ENCODE measurements at places on chromosomes 16 and 17.

DNA sequence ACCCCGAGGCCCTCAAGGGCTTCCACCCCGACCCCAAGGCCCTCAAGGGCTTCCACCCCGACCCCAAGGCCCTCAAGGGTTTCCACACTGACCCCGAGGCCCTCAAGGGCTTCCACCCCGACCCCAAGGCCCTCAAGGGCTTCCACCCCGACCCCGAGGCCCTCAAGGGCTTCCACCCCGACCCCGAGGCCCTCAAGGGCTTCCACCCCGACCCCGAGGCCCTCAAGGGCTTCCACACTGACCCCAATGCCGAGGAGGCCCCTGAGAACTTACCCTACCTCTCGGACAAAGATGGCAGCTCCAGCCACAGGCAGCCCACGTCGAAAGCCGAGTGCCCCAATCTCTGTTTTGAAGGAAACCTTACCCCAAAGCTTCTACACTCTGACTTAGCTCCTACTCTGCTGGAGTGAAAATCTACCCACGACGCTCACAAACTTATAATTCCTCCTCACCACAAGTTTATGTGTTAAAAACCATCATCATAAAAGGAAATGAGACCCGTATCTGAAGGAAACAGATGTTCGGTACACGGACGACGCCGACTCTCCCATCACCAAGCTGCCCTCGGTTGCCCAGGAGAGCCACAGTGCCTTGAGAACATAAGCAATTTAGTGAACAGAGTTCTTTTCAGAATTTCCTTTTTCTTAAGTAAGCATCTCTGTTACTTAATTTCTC lies 61.2 kb upstream of the RPH3AL start:
- no peak for DNase-seq

GRCh38 chr16:30018731-30019158 lies 4.3 kb upstream of the C16orf92 start:
- DNase-seq: no peak

- DNase-seq: no peak
These were observed 5.0 kb downstream of the CYBC1 start for GRCh38 chr17:82445542-82445941.

GRCh38 chr16:68776821-68777485 lies 39.9 kb downstream of the CDH1 start:
- no peak for DNase-seq

- DNase-seq: no peak
These were observed 24.3 kb downstream of the STAT3 start for GRCh38 chr17:42363767-42364585.

DNA sequence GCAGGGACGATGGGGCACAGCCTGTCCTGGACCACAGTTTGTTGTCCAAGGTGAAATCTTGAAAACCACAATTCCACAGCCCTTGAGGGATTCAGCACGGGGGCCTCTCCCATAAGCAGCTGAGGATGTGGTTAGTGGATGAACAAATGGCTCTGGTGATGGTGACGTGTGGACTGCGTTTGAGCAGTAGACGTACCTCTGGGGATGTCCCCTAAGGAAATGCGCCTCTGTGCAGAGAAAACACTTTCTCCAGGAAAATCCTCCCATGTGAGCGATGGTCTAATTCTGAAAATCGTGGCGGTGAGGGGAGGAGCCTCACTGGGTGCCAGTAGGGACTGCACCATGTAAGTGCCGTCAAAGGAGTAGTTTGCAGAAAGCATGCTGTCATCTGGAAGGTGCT lies 2.7 kb upstream of the SEPTIN12 start:
- no peak for DNase-seq

DNA sequence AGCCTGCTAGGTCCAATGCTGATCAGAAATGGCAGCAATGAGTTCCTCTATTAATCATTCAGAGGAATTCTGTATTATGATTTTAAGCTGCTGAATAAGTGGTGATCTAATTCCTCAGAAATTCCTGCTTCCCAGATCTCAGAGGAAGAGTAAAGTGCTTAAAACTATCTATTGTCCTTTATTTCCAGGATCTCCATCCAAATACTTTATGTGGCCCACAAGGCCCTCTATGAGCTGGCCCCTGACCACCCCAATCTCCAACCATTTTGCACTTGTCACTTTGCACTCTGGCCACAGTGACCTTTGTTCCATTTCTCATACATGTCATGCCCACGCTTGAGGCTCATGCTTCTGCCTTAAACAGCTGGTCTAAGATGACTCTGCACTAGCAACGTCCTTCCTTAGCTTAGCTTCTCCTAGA lies 93.7 kb downstream of the CA10 start:
- DNase-seq: no peak

DNA sequence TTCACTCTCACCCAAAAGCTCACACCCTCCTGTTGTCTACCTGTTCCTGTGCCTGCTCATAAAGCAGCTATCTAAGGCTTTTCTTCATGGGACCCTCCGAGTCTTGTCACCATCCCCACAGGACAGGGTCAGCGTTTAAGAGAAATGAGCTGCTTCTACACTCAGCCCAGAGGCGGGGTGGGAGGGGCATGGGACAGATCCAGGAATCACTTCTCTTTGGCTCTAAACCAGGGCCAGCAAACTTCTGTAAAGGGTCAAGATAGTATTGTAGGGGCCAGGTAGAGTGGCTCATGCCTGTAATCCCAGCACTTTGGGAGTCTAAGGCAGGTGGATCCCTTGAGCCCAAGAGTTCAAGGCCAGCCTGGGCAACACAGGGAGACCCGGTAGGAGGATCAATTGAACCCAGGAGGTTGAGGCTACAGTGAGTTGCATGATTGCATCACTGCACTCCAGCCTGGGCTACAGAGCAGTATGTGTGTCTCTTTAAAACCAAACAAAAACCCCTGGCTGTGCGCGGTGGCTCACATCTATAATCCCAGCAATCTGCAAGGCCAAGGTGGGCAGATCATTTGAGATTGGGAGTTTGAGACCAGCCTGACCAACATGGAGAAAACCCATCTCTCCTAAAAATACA lies 23.2 kb upstream of the KLHL11 start:
- no peak for DNase-seq

- no peak for DNase-seq
These were observed 4.8 kb upstream of the C1QL1 start for GRCh38 chr17:44972953-44973352.

DNA sequence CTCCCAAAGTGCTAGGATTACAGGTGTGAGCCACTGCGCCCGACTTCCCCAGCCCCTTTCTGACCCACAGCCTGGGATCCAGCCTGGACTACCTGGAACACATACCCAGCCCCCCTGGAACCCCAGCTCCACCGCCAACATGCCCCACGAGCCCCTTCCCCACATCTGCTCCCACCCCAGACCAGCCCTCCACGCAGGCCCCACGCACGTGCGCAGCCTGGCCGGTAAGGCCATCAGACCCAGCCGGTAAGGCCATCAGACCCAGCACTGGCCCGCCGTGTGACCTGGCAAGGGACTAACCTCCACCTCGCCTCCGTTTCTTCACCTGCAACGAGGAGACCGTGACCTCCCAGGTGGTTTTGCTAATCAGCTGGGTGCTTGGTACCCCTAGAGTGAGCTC lies 46.5 kb downstream of the RPH3AL start:
- DNase-seq: no peak

DNA sequence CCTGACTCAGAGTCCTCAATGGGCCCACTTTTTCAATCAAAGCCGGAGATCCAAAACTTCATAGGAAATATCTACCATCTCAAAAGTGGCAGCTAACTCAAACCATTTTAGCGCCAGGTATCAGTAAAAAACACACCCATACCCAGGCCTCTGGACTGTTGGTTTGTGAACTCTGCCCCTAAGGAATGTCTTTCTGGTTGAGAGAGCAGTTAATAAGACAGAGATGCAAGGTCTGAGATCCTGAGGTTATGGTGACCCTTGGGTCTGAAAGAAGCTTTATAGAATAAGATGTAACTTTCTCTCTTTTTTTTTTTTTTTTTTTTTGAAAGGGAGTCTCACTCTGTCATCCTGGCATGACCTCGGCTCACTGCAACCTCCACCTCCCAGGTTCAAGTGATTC lies 350.5 kb downstream of the SOX9 start:
- no peak for DNase-seq

- peak; percentile 65 for DNase-seq
These were observed 5.3 kb upstream of the CDR2L start for GRCh38 chr17:74981979-74982662.

- DNase-seq: no peak
These were observed 314.2 kb upstream of the CCL2 start for GRCh38 chr17:33940769-33941370.

- DNase-seq: no peak
These were observed 37.9 kb downstream of the LYRM1 start for GRCh38 chr16:20938426-20938825.

DNA sequence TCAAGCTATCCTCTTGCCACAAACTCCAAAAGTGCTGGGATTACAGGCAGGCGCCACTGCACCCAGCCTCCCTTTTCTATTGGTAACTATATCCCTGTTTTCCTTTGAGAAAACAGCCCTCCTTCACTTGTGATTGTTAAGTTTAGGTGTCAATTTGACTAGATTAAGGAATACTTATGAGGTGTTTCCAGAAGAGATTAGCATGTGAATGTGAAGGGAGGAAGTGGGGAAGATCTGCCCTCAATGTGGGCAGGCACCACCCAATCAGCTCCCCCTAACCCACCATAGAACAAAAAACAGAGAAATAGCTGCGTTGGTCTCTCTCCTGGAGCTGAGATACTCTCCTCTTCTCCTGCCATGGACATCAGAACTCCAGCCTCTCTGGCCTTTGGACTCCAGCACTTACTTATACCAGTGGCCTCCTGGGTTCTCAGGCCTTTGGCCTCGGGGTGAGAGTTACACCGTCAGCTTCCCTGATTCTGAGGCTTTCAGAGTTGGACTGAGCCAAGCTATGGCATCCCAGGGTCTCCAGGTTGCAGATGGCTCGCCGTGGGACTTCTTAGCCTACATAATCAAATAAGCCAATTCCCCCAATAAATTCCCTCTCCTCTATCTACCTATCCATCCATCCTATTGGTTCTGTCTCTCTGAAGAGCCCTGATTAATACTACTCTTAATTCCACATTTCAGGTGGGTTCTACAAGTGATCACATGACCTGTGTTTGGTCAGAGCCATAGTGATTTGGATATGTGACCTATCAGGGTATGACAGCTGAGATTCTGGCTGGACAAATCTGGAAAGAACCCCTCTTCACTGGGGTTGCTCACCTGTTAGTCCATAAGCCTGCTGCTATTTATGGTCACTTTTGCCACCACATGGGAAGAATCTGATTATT lies 12.0 kb upstream of the STAT3 start:
- DNase-seq: no peak

GRCh38 chr16:88883946-88884345 lies 17.5 kb upstream of the PABPN1L start:
- no peak for DNase-seq

- DNase-seq: no peak
These were observed 93.6 kb upstream of the NOG start for GRCh38 chr17:56499799-56500388.

- no peak for DNase-seq
These were observed 2.9 kb downstream of the RPH3AL start for GRCh38 chr17:349666-350065.

- no peak for DNase-seq
These were observed 251.4 kb downstream of the HS3ST3B1 start for GRCh38 chr17:14552306-14552705.

DNA sequence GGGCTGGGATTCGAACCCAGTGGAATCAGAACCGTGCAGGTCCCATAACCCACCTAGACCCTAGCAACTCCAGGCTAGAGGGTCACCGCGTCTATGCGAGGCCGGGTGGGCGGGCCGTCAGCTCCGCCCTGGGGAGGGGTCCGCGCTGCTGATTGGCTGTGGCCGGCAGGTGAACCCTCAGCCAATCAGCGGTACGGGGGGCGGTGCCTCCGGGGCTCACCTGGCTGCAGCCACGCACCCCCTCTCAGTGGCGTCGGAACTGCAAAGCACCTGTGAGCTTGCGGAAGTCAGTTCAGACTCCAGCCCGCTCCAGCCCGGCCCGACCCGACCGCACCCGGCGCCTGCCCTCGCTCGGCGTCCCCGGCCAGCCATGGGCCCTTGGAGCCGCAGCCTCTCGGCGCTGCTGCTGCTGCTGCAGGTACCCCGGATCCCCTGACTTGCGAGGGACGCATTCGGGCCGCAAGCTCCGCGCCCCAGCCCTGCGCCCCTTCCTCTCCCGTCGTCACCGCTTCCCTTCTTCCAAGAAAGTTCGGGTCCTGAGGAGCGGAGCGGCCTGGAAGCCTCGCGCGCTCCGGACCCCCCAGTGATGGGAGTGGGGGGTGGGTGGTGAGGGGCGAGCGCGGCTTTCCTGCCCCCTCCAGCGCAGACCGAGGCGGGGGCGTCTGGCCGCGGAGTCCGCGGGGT lies at the start of gene CDH1:
Gene CDH1, plus strand, starts transcription at position 247 of the 684 bp plus-strand sequence. Its CDS starts 124 bp downstream, at position 371.
- DNase-seq: no peak

GRCh38 chr16:89921131-89921701 lies 1.9 kb upstream of the TUBB3 start:
- no peak for DNase-seq

- no peak for DNase-seq
These were observed 6.7 kb downstream of the CAMTA2 start for GRCh38 chr17:4980644-4981216.
